ENCODE measurements at places on chromosomes 16 and 17.

- no peak for DNase-seq
Observed at GRCh38 chr16:86231321-86231995, 278.9 kb upstream of the FOXF1 start.

- no peak for DNase-seq
Observed at GRCh38 chr17:41416479-41416878, 7.9 kb downstream of the KRT37 start.

GRCh38 chr17:50847566-50847965 is 12.2 kb downstream of the WFIKKN2 start:
- no peak for DNase-seq

GRCh38 chr16:46862555-46863447 is 21.4 kb upstream of the GPT2 start:
- no peak for DNase-seq

DNA sequence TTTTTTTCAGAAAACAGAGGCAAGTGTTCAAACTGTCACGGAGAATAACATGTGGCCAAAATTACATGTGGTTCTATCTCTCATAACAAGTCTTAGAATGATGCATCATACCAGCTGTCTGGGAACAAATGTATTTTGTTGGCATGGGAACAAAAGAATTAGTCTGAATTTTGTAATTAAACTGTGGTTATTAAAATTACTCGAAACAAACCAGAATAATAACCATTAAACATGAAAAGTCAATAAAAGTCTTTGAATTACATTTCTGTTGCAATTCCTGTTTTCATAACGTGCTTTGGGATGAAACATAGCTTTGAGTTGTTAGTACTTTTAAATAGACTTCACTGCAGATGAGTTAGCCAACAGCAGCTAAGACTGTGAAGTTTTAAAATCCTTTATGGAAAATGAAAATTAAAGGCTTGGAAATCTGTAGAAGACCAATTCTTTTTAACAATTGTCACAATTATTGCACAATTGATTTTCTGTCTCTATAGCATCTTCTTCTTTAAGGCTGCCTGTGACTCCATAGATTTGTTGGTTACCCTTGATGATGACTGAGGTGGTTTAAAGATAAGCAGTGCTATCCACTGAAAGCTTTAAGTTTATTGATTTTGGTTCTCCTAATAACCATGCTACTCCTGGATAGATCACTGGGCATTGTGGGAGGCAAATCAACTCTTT is 117.9 kb upstream of the AXIN2 start:
- peak; percentile 25 for DNase-seq

DNA sequence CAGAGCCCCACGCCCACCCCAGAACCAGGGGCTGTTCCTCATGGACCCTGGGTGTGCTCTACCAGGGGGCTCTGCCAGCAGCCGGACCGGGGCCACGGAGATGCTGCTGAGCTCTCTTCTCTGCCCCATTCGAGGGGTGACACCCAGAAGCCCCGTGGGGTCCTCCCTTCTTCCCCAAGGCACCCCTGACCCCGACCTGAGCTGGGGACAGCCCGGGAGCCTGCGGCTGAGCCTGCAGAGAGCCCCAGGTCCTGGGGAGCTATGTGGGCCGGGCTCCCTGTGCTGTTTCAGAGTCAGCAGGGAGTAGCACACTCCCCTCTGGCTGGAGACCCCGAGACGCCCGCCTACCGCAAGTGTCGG is 1.2 kb upstream of the PRR35 start:
- DNase-seq, result no peak

- DNase-seq, result no peak
Observed at GRCh38 chr16:23294260-23294659, 7.8 kb upstream of the SCNN1B start.

DNA sequence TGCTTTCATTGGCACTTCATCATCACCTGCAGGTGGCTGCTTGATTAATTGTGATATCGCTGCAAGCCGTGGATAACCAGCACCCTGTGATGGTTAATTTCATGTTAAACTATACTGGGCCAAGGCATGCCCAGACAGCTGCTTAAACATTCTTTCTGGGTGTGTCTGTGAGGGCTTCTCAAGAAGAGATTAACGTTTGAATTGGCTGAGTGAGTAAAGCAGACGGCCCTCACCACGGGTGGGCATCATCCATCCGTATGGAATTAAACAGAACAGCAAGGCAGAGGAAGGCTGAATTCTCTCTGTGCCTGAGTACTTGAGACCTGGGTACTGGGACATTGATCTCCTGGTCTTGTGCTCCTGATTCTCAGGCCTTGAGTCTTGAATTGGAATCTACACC is 7.1 kb upstream of the ZNF213 start:
- peak; percentile 90 for DNase-seq

GRCh38 chr16:30996985-30997724 is 12.1 kb downstream of the HSD3B7 start:
- DNase-seq, result peak; percentile 39

GRCh38 chr16:54477714-54478113 is 191.1 kb upstream of the IRX3 start:
- DNase-seq, result peak; percentile 49

DNA sequence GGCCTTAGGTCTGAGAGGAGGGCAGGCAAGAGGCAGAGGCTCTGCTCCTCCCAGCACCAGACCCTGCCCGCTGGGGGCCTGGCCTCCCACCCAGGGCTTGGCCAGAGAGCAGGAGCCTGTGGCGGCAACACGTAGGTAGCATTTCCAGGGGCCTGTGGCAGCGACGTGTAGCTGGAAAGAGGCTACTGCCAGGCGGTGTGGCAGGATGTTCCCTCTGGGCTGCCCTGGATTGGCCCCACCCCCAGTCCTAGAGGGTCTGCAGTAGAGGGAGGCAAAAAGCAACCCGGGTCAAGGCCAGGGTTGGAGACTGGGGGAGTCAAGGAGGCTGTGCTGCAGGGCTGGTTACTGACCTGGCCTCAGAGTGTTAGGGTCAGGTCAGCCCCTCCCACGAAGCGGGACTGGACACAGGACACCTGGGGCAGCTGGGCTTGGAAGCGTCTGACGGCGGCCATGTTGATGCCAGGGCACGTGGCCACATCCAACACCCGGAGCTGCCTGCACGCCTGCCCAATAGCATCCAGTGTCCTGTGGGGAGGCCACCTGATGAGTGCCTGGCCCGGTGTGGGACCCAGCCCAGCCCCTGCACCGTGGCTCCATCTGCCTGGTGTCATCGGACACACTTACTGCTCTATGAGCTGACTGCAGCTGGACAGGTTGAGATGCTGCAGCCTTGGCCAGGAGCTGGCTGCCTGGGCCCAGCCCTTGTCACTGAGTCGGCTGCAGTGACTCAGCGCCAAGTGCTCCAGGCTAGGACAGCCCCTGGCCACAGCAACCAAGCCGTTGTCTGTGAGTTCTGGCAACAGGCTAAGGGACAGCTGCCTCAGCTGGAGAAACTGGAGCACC is 8.5 kb downstream of the ELMO3 start:
- DNase-seq, result no peak

GRCh38 chr16:53664724-53665345 is 38.8 kb downstream of the RPGRIP1L start:
- no peak for DNase-seq

DNA sequence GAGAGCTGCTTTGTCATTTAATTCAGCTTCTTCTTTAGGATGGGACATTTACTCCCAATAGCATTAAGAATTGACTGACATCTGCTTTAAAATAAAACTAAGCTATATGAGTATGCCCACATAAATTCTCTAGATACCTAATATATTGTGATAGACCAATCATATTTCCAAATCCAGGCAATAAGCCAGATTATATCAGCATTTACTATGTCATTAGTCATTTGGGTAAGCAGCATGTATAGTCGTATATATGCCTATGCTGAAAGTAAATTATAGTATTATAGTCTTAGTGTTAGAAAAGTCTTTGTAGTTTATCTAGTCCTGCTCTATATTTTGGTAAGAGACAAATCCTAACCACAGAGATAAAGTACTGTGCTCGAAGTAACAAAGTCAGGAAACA is 958.1 kb downstream of the KCNJ2 start:
- DNase-seq, result no peak

DNA sequence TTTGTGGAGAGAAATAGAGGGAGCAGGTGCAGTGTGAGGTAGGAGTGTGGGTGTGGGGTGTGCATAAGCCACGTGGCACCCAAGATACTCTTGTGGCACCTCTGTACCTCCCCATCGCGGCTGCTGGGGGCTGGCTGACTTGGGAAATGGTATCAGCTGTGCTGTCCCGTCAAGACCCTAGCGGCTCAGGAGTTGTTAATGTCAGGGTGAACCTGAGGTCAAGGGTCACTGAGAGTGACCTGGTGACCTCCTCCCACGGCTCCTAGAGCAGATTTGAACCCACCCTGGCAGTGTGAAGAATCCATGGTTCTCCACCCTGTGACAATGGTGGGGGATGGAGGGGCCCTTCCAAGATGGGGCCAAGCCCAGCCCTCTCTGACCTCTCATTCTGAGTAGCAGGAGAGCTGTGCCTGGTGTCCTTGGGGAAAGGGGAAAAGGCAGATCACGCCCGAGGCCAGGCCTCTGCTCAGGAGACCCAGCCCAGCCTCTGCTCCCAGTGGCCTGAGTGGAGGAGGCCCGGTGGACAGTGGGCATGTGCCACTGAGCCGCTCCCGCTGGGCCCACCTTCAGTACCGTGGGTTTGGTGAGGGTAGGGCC is 3.0 kb upstream of the WFIKKN2 start:
- no peak for DNase-seq

GRCh38 chr17:73357318-73357717 is 45.5 kb upstream of the CDC42EP4 start:
- no peak for DNase-seq

DNA sequence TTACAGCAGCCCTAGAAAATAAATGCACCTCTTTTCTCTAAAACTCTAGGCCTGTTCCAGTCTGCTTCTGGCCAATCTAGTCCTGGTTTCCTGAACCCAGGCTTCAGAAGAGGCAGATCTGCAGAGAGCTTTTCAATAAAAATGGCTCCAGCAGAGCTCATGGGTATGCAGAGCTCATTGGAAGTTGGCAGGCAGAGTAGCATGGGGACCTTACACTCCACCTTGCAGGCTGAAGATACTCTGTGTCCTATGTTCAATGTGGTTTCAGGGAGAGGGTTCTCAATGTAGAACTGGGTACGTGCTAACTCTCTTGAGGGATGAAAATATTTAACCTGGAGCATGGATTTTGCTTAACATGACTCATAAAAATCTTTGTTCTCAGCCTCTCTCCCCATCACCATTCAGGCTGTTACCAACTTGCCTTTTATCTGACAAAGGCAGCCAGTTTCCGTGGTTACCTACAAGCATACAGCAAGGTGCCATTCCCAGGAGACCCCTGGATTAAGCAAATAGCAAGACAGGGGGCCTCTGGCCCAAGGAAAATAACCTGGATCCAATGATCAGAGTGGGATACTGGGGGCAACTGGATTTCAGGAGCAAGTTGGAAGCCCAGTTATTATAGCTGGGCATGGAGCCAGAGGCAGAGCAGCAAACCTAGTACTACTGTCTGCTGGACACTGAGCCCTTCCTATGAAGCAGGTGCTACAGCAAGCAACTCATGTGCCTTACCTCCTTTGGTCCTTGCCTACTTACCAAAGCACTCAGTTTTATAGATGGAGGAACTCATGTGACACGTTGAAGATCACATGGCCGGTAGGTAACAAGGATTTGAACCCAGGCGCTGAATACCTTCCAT is 98.2 kb upstream of the DHX40 start:
- DNase-seq, result peak; percentile 18

DNA sequence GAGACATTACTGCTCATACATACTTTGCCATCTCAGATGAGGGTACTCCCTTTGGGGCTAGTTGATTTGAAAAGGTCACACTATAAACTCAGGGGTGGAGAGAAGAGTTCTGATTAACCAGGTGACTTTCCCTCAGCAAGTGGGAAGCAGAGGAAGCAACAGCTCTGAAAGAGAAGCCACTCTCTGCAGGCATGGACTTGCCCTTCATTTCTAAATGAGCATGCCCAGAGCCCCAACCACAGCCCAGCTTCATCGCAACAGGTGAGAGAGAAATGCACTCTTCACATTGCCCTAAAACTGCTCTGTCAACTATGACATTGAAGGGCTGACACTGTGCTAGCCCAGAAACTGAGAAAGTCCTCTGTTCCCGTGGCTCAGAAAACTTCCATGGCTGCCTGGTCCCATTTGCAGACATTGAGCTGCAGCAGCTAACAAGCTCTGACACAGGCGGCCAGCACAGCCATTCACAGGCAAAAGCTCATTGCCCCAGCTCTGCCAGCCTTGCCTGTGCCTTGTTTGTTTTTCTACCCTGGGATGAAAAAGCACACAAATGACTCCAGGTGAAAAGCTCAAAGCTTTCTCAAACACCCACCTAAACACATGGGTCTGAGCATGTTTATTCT is 419.8 kb upstream of the DYNLRB2 start:
- DNase-seq, result no peak

- DNase-seq, result peak; percentile 61
Observed at GRCh38 chr16:52963212-52963854, 89.4 kb downstream of the CHD9NB start.

DNA sequence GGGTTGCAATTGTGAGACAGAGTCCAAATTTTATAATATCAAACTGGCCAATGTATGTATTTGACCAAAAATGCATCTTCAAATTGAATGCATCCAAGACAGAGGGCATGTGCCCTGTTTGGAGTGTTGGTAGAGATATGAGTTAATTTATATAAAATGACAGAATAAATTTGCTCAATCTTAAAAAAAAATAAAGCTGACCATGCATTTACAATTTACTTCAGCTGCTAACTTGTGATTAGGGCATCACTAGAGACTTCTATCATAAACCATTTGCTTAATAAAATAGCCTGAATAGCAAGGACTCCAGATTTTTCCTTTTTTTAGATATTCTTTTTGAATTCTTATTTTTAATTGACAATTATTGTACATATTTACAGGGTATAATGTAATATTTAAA is 1345.8 kb downstream of the CDH11 start:
- no peak for DNase-seq

DNA sequence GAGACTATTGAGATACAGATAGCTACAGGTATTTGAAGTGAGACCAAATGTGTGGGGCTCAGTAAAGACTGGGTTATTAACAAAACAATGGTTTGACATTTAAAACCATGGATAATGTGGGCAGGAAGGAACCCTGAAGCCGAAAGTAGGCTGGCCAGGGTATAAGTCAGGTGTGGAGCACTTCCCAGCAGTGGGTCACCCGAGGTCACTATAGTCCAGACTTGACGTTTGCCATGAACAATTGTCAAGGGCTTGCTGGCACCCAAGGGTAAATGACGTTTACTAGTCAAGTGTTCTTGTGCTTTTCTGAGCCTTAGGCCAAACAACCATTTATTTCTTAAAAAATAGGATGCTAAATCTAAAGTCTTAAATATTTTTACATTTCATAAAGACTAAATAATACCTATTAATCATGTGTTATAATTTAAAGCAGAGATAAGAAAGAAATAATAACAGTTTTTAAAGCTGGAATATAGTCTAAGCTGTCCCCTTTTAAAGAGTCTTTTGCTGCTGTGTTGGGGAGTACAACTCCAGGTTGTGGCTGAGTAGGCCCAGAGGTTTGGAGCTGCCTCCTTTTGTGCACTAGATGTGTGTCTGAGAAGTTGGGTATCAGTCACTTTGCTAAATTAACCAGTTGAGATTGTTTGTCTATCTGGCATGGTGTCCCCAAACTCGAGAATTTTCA is 15.7 kb downstream of the ALDH3A2 start:
- no peak for DNase-seq

DNA sequence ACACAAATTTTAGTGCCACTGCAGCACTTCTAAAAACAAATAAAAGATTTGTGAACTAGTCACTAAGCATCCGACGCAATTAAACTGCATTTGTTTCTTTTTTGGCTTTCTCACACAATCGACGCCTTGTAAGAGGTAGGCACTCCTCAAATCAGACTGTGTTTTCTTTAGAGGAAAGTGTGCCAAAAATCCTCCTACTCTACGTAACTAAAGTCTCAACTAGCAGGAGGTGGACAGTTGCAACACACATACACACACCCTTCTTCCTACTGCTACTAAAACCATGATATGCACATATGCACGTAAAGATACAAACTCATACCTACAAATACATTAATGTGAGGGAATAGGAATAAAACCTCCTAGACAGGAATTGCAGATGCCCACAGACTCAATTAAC is 844.7 kb upstream of the SOX9 start:
- DNase-seq, result no peak
